HT1080 (cell line): ENCODE measurements at places on chromosomes 12 and 14. TPM values are rescaled to one million over a fixed set of nuclear protein-coding genes. Genes with fewer than 3 reads are reported as not detected.
A peak's percentile ranks its signal among the peaks of the same experiment; 100 is the strongest.

DNA sequence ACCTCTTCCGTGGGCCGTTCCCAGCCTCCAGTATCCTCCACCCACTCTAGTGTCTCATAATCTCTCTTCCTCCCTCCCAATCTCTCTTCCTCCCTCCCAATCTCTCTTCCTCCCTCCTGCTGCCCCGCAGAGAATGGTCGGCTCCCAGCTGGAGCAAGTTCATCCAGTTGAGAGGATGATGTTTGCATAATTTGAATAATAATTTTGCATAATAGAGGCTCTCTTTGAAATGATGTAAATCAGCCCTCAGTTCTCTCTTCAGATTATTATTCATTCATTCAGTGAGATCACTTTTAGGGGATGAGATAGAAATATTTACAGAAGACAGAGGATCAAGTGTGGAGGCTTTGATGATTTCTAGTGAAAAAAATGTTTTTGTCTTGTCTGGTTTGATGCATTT is 125.0 kb downstream of the PTPN11 start:
- no peak for DNase-seq

DNA sequence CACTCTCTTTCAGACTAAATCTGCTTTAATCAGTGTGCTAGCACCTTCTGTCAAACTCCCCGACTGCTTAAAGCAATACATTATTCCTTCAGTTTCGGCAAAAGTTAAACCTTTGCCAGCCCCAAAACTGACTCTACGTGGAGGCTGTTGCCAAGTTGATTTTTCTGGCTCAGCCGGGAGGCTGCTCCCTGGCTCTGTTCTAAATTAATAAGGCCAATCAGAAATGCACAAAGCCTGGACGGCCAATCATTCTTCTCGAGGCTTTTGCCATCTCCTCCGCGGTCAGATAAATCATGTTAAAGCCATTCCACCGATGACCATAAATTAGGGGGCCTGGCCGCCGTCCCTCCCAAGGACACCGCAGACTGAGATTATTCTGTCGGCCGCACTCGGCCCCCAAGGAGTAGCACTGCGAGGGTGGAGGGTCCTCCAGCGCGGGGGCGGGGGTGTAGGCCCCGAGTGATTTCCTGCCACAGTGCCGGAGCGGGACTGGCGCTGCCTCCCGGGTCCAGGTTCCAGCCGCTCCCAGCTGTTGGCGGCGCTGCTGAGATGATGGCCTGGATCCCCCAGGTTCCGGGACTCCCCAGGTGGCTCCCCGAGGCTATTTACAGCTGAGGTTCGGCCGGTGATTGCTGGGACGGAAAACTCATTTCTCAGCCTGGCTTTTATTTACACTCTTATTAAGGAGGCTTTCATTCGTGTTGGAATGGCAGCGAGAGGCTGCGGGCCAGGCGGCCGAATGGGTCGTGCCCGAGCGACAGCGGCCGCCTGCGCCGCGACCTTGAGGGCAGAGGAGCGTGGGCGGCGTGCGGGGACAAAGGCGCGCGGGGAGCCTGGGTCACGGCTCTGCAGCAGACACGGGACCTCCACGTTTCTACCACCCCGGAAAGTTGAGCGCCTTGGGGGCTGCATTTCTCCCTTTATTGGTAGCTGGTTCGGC is 165.1 kb downstream of the MON2 start:
- DNase-seq = peak; percentile 20

- DNase-seq = no peak
These were observed 5.2 kb upstream of the ITGA5 start for GRCh38 chr12:54424224-54424623.

DNA sequence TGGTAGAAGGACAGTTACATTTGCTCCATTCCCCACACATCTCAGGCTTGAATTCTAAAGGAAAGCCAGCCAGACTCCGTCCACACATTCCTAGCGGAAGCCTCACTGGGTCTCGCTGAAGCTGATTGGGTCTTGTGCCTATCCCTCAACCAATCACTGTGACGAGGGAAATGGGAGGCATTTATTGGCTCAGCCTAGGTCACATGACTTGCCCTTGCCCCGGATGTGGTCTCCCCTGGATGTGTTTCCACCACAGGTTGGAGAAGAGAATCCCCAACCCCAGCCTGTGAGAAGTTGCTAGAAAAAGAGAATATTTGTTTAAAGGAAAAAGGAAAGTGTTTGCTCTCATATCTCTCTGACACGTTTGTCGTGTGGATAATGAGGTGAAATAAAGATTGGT is 93.4 kb downstream of the C12orf75 start:
- peak; percentile 20 for DNase-seq

- no peak for DNase-seq
These were observed 51.2 kb upstream of the TMPO start for GRCh38 chr12:98464190-98464589.

GRCh38 chr12:3357950-3358525 is 133.0 kb upstream of the PRMT8 start:
- no peak for DNase-seq

GRCh38 chr14:56487761-56488160 is 91.8 kb upstream of the TMEM260 start:
- DNase-seq = no peak

DNA sequence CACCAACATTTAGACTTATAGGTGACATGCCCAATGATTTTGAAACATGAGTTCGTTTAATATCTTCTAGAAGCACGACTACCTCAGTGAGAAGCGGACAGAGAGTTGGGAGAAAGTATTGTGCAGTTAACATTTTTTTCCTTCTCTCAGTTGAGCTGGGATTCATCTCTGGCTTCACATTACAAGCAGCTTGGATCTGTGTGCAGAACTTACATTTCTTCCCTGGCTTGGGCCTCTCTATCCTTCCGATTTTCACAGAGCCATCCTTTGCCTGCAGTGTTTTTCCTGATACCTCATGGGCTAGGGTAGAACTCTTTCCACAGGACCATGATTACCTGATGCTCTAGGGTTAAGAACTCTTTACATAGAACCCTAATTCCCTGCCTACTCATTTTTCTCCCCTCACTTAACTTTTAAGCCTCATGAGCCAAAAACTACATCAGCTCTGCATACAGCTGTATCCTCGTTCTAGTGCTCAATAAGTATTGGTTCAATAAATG is 86.5 kb downstream of the FLRT2 start:
- DNase-seq = no peak

DNA sequence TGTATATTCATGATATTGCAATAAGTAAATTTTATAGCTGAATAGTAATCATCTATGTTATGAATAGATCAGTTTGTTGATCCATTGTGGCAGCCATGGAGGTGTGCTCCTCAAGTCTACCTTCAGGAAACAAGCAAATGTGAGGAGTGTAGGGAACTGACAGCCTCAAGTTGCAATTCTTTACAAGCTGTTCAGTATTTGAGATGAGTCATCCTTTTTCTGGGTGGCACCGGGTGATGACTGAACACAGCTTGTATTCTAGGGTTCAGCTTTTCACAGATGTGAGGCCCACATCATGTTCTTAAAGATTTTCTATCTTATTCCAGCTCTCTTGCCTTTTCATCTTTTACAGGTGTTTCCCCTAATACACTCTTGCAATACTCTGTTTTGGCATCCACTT is 452.4 kb downstream of the KCNH5 start:
- peak; percentile 47 for DNase-seq

Gene TMEM63C
- not detected in 2 replicates for total RNA-seq

Gene INHBC
- 0.13 and 0.37 TPM in 2 replicates for total RNA-seq

Gene BEST3
- total RNA-seq = 1.6 and 2.9 TPM in 2 replicates
